Activated CD8-positive, alpha-beta memory T cell treated with anti-CD3 and anti-CD28 coated beads for 1 hour (primary cell): ENCODE measurements at places on chromosomes 6 and 20.

DNA sequence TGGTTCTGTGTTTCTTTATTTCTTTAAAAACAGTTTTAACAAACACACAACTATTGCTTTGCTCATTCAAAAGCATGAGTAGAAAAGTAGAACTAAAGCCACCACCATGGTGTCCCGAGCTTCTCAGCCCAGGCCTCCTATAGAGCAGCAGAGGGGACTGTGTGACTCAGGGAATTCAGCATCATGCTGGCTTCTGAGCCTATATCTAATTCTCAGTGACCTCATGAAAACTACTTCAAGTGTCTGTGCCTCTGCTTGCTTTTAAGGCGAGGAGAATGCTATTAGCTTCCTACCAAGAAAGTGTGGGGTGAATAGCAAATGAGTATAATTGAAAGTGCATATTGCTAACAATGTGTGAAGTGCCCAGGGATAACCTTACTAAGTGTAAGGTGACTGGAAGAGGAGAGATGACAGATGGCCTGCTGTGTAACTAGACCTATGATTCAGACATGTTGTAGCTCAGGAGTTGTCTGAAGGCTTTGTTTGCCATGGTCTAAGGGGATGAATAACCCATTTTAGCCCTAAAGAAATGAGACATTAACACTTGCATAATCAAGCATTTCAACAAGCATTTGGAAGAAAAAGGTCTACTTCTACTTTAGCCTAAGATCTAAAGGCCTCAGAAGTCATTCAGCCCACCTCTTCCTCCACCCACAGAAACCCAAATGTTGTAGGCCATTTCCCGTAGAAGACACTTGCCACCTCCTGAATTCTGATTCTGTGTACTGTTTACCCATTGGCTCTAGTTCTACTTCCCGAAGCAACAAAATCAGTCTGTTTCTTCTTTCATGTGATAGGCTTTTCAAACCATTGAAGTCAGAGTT, 121.5 kb upstream of the ARG1 start:
- DNase-seq = no peak

GRCh38 chr20:20896606-20897005, 184.2 kb upstream of the RALGAPA2 start:
- DNase-seq = no peak

DNA sequence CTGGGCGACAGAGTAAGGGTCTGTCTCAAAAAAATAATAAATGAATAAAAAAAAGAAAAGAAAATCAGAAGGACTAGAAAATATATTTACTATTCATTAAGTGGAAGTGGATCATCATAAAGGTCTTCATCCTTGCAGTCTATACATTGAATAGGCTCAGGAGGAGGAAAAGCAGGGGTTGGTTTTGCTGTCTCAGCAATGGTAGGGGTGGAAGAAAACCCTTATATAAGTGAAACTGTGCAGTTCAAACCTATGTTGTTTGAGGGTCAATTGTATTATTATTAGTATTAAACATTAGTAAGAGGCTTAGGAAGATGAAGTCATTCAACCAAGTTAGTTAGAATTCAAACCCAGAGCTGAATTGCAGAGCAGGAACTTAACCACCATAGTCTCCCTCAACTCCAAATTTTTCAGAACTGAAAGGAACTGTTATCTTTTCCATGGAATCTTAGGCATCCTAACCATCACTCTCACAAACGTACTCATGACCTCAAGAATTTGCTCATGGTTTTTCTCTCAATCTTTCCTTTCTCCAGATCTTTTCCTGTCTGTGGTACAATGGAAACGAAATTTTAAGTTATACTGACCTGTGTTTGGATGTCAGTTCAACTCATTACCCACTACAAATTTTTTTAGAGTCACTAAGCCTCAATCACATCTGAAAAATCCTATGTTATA, 7.7 kb upstream of the SMIM13 start:
- no peak for DNase-seq

- no peak for DNase-seq
These were observed 334.3 kb upstream of the QKI start for GRCh38 chr6:163080228-163080627.

DNA sequence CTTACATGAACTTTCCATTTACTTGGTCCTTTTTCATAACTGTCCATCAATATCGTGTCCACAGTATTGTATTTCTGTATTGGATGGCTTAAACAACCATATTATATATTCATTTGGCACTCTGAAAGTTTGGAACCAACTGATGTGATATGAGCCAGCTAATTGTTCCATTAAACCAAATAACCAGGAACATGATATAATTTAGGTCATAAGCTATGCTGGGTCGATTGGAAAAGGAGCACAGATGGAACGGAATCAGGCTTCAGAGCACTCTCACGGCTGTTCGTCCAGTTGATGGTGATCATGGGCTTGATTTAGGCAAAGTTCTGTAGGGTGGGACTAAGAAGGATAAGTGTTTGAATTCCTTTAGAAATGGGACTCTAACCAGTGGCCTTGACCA, 142.7 kb downstream of the DNAH8 start:
- no peak for DNase-seq

DNA sequence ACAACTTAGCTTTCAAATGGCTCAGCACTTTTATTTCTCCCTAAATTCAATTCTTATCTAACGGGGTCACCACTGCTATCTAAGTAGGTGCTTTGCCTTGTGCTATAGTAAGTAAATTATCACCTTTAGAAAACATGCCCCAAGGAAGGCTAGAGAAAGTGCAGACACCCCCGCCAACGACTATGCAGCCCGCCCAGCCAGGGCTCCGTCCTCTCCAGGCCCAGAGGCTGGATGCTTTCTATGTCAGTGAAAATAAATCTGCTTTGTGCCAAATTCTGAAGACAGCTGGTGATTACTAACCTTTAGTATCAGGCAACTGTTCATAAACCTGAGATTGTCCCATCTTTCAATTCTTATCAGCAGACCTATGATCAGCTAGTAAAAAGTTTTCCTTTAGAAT, 14.3 kb downstream of the KIAA0319 start:
- DNase-seq = no peak

- no peak for DNase-seq
These were observed 32.5 kb upstream of the PIM1 start for GRCh38 chr6:37137201-37138090.

GRCh38 chr6:168127384-168127868, 48.4 kb upstream of the FRMD1 start:
- no peak for DNase-seq

- no peak for DNase-seq
These were observed 108.1 kb downstream of the TRMT11 start for GRCh38 chr6:126094411-126094810.

DNA sequence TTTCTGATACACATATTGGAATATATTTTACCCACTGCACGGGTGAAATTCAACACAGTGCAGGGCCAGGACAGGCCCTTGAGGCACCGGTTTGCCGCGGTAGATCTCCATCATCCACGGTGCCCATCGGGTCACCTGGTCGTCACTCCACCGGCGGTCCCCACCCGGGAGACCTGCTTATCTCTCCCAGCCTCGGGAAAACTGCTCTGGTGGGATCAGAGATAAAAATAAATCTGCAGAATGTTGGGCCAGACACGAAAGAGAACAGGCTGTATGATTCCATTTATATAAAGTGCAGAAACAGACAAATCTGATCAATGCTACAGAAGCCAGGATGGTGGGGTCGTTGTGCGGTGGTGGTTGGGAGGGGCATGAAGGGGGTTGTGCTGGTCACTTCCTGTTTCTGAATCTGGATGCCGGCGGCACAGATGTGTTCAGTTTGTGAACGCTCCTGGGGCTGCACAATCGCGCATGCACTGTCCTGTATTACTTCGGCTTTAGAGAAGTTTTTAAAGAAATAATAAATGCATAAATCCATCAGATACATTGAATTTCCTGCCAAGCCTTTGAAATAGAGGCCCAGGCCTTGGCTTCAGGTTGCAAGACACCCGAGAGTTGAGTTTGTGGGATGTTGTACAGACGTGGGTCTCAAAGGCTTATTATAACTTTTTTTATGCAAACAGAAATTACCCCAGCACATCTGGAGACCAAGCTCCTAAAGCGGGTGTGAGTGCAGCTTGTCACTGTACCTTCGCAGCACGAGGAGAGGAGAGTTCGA, 54.3 kb downstream of the ANKRD60 start:
- no peak for DNase-seq

DNA sequence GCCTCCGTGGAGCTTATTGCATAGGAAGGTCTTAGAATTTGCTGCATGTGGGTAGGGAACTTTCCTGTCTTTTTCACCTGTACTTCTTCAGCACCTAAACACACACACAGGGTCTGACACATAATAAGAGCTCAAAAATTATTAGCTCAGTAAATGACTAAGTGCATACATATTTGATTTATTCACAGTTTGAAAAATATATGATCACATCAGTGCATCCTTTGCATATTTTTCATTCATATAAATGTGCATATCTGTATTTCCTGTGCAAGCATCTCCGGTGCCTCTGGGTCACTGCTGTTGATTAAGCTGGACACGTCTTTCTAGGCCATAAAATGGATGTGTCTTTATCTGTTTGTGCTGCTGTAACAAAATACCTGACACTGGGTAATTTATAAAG, 234.7 kb downstream of the UST start:
- DNase-seq = no peak

GRCh38 chr20:5141615-5142014, 14.8 kb downstream of the CDS2 start:
- no peak for DNase-seq

- no peak for DNase-seq
These were observed 35.8 kb upstream of the FAM83D start for GRCh38 chr20:38890497-38890818.

DNA sequence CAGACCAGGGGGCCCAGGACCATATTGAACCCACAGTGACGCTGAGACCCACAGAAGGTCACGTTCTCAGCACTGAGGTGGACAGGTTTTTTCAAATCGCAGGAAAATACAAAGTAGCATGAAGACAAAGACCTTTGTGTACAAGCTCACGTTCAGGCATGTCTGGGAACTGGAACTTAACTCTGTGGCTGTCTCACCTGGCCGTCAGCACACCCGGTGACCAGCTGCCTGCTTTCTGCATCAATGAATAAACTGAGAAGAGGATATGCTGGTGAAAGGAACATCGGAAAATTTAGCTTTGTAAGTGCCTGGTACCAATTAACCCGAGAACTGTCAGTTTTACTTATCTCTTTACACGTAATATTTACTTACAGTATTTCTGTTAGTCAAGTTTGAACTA, 36.5 kb downstream of the WDR27 start:
- no peak for DNase-seq

- DNase-seq = no peak
These were observed 54.6 kb downstream of the GMPR start for GRCh38 chr6:16292942-16293341.

GRCh38 chr20:47951521-47951971, 166.3 kb upstream of the SULF2 start:
- no peak for DNase-seq

- no peak for DNase-seq
These were observed 284.9 kb upstream of the TBX18 start for GRCh38 chr6:85049282-85049681.

DNA sequence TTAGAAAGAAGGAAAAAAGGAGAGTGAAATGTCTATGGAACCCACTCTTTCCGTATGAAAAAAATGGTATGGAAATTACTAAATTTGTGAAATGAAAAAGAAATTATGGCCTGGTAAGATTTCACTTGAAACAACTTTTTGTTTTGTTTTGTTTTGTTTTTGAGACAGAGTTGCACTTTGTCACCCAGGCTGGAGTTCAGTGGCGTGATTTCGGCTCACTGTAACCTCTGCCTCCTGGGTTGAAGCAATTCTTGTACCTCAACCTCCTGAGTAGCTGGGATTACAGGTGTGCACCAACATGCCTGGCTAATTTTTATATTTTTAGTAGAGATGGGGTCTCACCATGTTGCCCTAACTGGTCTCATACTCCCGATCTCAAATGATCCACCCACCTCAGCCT, 17.8 kb upstream of the GSTA5 start:
- DNase-seq = no peak

GRCh38 chr6:100726666-100727065, 154.5 kb downstream of the ASCC3 start:
- DNase-seq = no peak

- no peak for DNase-seq
These were observed 42.1 kb downstream of the SRSF3 start for GRCh38 chr6:36636283-36636682.
